Activated gamma-delta T cell treated with Interleukin-2 at 50 U/mL for 16 hours (primary cell): ENCODE measurements at places on chromosomes 3 and 15.

- DNase-seq: no peak
Observed at GRCh38 chr3:58326267-58326900, 6.3 kb upstream of the PXK start.

- no peak for DNase-seq
Observed at GRCh38 chr3:14143271-14144225, 18.7 kb downstream of the TMEM43 start.

DNA sequence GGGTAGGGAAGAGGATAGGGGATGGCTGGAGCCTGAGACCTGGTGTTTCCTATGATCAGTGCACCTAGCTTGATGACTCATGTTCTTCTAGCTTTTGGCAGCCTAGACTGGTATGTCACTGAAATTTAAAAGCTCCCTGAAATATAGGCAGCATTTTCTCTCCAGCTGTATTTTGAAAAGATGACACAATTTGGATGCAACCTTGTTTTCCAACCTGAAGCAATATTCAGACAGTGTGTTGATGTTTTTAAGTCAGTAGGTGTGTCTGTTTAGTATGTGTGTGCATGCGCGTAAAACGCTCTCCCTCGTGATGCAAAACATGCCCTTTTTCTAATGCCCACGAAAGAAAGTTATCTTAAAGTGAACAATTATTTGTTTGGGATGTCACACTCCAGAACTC is 58.5 kb downstream of the RPL22L1 start:
- no peak for DNase-seq

- no peak for DNase-seq
Observed at GRCh38 chr3:64216274-64217147, 8.8 kb downstream of the PRICKLE2 start.

GRCh38 chr3:5035692-5036391 is 56.6 kb downstream of the BHLHE40 start:
- DNase-seq: no peak

DNA sequence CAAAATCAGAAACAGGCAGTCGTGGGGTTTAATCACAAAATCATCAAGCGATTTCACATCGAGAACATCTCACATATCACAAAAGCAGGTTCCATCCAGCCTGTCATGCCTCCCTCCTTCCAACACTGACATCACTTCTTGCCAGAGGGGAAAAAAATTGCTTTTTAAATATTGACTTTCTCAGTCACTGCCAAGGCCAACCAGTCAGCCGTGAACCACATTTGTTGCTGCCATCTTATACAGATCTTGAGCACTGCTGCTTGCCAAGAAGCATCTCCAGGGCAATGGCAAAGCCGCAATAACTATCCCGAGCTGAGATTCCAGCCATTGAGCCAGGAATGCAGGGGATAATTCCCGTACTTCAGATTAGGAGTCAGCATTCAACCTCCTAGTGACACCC is 174.6 kb downstream of the ANXA2 start:
- DNase-seq: no peak

DNA sequence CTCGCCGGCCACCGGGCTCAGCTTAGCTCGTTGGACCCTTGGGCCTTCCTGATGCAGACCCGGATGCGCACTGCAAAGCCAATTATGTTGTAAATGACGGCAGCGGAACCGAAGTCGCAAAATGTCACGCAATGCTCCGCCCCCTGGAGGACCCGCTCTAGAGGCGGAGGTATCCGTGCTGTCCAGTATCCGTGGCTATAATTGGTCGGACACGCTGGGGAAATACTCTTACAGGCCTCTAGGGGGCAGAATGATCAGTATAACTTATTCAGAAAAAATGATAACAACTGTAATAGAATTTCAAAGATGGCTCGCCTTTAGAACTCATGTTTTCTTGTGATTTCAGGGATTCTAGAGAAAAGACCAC is at the start of gene PRR23B:
TSS of gene PRR23B (minus strand) at position 59 of the 367 bp plus-strand sequence. CDS start 265 bp downstream, outside the sequence.
- no peak for DNase-seq

GRCh38 chr3:188700501-188700900 is 471.3 kb upstream of the TPRG1 start:
- DNase-seq: no peak

- no peak for DNase-seq
Observed at GRCh38 chr3:121914081-121914998, 20.1 kb downstream of the SLC15A2 start.

DNA sequence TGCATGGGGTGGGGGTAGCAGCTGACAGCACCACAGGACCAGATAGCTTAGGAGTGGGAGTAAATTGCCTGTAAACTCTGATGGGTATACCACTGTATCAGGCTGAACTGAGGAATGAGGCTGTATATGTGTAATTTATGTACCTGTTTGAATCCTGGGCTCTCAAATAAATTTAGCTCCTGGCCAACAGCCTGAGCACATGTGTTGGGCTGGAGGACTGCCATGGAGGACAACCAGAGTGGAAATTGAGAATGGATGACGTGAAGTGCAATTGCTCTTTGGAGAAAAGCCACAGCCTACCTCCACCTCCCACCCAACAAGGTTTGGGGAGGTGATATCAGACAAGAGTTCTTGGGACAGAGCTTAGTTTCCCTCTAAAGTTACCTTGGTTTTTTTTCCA is 328.6 kb upstream of the PROK2 start:
- no peak for DNase-seq

GRCh38 chr3:151792411-151792810 is 21.5 kb upstream of the AADAC start:
- DNase-seq: no peak

GRCh38 chr3:189570916-189571315 is 60.3 kb upstream of the TP63 start:
- no peak for DNase-seq

DNA sequence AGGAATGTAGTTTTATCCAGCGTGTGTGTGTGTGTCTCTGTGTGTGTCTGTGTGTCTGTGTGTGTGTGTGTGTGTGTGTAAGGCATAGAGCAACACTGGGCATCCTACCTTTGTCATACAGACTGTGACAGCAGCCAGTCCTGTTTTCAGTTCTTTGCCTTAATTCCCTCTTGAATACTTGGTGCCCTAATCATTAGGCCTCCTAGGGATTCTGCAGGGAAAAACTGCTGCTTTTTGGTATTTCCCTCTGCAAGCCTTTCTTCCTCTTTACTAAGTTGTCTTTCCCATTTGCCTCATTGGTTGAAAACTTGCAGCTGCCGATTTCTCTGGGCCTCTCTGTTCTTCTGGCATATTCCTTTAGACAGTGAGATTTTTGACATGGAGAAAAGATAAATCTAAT is 9.2 kb downstream of the SLC25A36 start:
- no peak for DNase-seq

GRCh38 chr3:114597012-114597411 is 303.2 kb downstream of the TIGIT start:
- no peak for DNase-seq

- no peak for DNase-seq
Observed at GRCh38 chr15:52282418-52282817, 13.2 kb downstream of the MYO5C start.

- no peak for DNase-seq
Observed at GRCh38 chr3:24443476-24443875, 51.2 kb downstream of the THRB start.

GRCh38 chr3:195885036-195885891 is 23.1 kb downstream of the TNK2 start:
- DNase-seq: no peak

DNA sequence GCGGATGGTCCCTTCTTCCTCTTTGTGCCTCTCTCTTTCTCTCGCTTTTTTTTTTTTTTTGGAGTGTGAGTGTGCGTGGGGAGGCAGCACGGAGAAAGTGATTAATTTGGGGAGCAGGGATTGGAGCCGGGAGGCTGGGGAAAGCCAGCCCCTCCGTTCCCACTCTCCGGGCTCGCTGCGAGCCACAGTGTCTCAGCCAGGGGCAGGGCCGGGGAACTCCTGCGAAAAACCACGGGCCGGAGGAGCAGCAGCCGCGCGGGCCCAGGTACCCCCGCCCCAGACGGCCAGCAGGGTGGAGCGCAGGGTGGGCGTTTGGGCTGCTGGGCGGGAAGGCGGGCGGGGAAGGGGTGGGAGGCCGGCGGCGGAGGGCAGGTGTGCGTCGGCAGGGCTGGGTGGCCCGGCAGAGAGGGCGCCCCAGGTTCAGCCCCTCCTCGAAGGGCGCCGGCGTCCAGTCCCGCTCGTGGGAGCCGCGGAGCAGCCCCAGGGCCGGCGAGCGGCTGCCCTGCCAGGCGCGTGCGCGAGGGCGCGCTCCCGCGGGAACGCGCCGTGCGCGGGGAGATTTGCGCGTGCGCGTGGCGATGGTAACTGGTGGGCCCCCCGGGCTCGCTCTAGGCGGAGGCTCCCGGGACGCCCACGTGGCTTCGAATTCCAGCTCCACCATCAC is 1.4 kb downstream of the CHL1 start:
- no peak for DNase-seq

DNA sequence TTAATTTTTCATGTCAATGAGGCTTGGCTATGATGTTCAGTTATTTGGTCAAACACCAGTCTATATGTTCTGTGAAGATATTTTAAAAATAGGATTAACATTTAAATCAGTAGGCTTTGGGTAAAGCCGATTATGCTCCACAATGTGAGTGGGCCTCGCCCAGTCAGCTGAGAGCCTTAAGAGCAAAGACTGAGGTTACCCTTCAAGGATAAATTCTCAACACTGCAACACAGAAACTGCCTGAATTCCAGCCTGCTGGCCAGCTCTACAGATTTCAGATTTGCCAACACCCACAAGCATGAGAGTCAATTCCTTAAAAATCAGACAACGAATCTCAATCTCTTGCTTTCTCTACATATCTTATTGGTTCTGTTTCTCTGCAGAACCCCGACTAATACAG is 188.3 kb downstream of the PLCH1 start:
- DNase-seq: no peak

DNA sequence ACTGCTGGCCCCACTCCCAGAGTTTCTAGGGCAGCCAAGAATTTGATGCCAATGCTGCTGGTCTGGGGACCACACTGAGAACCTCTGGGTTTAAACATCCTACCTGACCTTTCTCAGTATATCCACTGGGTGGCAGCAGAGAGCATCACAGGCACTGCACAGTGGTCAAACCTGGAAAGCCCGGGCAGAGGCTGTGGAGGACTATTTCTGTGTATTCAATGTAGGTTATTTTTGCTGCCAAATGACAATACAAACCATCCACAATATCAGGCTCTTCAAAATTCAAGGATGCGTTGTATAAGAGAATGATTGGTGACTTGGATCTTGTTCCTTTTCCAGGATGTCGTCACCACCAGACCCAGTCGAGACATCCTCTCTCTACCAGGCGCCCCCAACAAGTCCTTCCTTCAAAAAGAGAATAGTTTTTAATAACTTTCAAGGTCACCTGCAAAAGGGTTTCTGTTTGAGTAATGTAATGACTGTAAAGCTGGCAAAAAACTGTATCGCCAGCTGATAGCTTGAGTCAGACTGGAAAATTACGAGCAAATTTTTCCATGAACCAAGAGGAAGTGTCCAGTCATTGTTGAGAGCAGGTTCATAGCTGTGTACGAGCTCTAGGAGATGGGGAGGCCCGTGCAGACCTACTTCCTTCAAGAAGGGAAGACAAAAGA is 30.5 kb upstream of the MYZAP start:
- peak; percentile 54 for DNase-seq

- no peak for DNase-seq
Observed at GRCh38 chr3:24522146-24522579, 27.5 kb upstream of the THRB start.

DNA sequence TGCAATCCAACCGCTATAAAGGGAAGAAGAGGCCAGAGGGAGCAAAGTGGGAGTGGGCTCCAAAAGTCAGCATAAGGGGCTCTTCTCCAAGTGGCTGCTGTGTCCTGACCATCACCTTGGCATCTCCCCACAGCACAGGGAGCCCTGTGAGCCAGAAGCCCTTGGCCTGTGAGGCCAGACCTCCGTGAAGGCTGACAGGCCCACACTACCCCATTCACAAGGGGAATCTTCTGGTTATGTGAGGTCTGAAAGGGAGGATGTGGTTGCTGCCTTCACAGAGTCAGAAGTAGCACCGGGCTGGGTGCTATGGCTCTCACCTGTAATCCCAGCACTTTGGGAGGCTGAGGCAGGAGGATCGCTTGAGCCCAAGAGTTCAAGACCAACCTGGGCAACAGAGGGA is 2.6 kb upstream of the ULK3 start:
- DNase-seq: no peak

- no peak for DNase-seq
Observed at GRCh38 chr15:75760704-75761435, 48.2 kb upstream of the CSPG4 start.

DNA sequence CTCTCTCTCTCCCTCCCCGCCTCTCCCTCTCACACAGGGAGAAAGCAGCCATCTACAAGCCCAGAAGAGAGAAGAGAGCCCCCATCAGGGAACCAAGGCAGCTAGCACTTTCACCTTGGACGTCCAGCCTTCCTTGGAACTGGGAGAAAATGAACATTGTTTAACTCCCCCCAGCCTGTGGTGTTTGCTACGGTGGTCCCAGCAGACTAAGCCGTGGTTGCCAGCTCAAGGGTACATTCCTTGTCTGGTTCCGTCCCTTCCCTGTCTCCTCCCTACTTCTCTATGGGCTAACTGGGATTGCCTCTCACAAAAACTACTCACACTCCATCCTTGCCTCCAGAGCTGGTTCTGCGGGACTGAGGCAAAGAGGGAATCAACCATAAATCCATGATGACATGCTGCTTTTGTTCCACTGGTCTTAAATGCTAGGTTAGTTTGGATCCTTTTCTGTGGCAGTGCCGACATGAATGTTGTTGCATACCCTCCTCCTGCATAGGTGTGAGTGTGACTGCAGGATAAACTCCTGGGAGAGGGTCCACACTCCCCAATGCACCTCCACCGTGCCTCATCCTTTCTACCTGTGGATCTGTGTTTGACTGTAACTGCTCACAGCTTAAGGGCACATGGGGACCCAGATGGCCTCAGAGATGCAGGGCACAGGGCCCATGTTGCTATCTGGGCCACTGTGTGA is 12.0 kb downstream of the C3orf22 start:
- DNase-seq: no peak

DNA sequence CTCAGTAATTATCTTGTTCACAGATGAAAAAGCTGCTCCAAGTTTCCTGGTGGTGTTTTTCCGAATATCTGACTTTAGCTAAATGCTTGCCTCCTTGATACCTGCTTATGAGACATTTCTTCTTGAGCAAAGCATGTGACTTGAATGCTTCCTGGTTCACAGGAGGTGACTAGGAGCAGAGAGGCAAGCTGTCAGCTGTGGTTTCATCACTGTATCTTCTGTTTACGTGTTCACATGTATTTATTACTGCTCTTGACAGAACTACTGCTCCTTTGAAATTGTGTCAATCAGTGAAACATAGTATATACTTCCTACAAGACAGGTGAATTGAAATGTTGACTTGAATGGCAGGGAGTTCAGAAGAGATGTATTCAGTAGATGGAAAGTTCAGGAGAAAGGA is 8.9 kb upstream of the SPPL2A start:
- DNase-seq: no peak

- no peak for DNase-seq
Observed at GRCh38 chr3:134795746-134796280, 753 bp downstream of the EPHB1 start.
